ENCODE measurements at places on chromosomes 2 and 18. TPM values are rescaled to one million over a fixed set of nuclear protein-coding genes. Genes with fewer than 3 reads are reported as not detected.

The HEATR5B gene
- 25.2 TPM for total RNA-seq

The UGT1A3 gene
- not detected for total RNA-seq

The CSRNP3 gene
- 5.4 TPM for total RNA-seq

The TNFAIP6 gene
- 7.6 TPM for total RNA-seq

- ATAC-seq: no peak
Observed at GRCh38 chr18:39748727-39749126, 2183.1 kb upstream of the CELF4 start.

The STPG4 gene
- not detected for total RNA-seq

The CERKL gene
- total RNA-seq: not detected

DNA sequence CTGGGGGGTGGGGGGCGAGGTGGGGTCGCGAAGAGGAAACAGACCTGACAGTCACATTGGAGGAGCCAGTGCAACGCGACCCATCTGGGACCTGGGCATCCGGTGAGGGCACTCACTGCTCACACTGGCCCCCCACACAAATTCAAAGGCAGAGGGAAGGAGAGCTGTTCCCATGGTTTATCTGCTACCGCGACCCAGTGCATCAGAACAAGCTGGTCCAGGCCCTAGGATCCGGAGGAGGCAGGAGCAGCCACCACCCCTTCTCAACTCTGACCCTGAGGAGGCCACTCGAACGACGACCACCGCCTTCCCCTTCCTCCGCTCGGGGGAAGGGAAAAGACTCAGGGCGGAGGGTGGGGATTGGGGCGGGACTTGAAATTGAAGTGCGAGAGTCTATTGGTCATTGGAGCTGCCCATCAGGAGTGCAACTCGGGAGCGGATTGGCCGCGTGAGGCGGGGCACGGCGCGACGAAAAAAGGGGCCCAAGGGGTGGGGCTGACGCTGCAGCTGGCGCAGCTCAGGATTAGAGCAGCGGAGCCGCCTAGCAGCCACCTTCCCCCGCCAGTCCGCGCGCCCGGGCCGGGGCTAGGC lies at the start of gene CDK5R2:
CDK5R2 (plus strand) TSS at position 526 of the 591 bp plus-strand sequence. CDS start 155 bp downstream, outside the sequence.
- peak; percentile 57 for ATAC-seq

- no peak for ATAC-seq
Observed at GRCh38 chr2:9244985-9245544, 38.5 kb downstream of the ASAP2 start.

DNA sequence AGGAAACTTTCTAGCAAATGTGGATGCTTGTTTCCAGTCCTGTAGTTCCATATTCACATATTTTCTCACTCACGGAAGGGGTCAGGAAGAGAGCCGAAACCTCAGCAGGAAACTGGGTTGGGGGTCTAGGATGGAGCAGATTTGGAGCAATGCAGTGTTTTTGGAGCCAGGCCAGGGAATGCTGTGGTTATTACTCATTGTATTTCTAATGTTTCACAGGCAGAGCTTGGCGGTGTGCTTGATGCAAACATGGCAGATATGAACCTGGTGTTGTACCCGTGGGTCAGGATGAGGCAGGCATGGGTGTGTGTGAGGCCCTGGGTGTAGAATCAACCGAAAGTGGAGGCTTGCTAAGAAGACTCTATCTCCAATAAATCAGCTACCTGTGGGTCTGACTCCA lies 34.6 kb upstream of the ACKR3 start:
- ATAC-seq: no peak

The DNAJC5G gene
- not detected for total RNA-seq

- no peak for ATAC-seq
Observed at GRCh38 chr2:168897449-168897848, 3.6 kb upstream of the G6PC2 start.

The DNER gene
- 8.3 TPM for total RNA-seq

- ATAC-seq: no peak
Observed at GRCh38 chr18:54775686-54776085, 52.6 kb upstream of the RAB27B start.

DNA sequence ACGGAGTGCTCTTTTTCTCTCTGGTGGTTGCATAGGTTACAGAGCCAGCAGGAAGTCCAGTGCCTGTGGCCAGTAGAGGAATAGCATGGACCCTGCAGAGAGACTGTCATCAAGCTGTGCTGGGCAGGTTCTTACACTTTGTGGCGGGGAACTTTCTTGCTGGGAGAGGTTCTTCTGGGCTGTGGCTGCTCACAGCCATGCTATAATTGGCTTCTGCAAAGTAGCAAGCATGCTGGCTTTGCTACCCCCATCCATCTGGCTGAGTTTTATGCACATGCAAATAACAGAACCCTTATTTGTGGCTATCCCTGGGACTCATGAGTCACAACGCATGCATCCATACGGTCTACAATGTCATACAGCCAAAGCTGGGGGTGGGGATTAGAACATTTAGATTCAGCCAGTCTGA lies 68.9 kb downstream of the PLCL1 start:
- no peak for ATAC-seq

GRCh38 chr2:3010001-3010400 lies 367.6 kb downstream of the EIPR1 start:
- no peak for ATAC-seq

DNA sequence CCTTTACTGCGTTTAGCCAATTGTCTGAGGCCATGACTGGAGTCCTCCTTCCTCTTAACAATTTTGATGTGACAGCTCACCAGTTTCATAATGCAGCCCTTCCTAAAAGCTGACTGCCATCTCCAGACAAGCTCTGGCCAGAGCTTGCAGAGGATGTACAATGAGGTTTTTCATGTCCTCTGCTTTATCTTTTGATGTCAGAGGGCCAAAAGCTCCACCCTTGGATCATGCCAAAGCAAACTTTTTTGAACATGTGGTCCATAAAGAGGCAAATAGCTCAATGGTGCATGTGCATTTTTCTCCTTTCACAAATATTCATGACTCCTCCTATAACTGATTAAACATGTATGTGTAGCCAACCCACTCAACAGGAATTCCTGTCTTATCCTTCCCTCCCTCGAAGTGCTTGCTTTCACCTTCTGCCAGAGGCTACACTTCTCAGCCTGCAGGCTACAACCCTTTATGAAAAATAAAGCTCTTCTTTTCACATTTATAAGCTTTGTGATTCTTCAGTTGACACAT lies 266.2 kb downstream of the FBXO15 start:
- no peak for ATAC-seq

GRCh38 chr18:77857678-77858655 lies 608.3 kb downstream of the GALR1 start:
- no peak for ATAC-seq

DNA sequence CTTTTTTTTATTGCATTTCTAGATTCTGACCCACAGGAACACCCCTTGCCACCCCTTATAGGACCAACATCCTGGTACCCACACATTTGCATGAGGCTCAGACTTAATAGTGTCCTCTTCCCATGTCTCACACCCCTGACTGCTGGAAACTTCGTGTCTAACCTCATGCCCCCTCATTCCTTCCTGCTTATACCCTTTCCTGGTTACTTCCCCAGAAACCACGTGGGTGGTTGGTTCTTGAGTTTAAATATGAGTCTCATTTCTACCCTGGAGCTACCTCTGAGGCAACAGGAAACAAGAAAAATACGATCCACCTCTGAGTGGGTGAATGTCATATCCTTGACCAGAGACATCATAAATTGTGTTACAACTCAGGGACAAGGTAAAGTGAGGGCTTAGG lies 1.6 kb downstream of the TNP1 start:
- no peak for ATAC-seq

The NT5C1B gene
- total RNA-seq: not detected

- no peak for ATAC-seq
Observed at GRCh38 chr2:215635071-215635787, 199.4 kb upstream of the FN1 start.

DNA sequence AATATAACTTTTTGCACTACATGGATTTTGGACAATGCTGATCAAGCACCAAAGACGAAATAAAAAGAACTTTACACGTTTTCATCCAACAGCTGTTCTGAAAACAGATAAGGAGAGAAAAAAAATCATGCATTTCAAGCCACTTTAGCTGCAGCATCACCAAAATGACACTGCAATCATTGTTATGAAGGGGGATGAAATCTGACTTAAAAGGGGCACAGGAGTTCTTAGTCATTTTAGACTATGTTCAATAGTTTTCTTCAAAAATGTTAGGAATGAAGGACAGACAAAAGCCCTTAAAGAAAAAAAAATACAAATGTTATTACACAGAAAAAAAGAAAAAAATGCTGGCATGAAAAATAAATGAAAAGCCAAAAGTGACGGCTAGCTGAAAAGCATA lies 71.2 kb downstream of the CUL3 start:
- no peak for ATAC-seq

DNA sequence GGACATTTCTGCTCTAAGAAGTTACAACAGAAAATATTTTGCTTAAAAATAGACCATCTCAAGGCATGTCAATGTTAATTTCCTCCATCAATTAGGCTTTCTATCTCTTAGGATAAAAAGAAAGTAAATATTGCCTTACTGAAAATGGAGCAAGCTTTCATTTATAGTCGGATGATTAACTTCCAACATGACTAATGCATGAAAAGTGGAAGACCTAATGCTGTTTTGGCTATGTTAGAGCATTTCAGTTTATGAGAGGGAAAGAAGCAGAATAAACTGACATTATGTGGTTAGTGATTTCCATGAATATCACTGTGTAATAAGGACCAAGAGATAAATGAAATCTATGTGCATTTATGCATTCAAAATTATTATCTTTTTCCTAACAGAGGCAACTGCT lies 475.2 kb upstream of the UBE2E3 start:
- no peak for ATAC-seq

The KCNIP3 gene
- 14.4 TPM for total RNA-seq

GRCh38 chr2:45891719-45892424 lies 240.4 kb downstream of the PRKCE start:
- peak; percentile 39 for ATAC-seq

The CHAC2 gene
- total RNA-seq: 1.6 TPM

- no peak for ATAC-seq
Observed at GRCh38 chr2:113053666-113054065, 999 bp upstream of the IL36B start.

DNA sequence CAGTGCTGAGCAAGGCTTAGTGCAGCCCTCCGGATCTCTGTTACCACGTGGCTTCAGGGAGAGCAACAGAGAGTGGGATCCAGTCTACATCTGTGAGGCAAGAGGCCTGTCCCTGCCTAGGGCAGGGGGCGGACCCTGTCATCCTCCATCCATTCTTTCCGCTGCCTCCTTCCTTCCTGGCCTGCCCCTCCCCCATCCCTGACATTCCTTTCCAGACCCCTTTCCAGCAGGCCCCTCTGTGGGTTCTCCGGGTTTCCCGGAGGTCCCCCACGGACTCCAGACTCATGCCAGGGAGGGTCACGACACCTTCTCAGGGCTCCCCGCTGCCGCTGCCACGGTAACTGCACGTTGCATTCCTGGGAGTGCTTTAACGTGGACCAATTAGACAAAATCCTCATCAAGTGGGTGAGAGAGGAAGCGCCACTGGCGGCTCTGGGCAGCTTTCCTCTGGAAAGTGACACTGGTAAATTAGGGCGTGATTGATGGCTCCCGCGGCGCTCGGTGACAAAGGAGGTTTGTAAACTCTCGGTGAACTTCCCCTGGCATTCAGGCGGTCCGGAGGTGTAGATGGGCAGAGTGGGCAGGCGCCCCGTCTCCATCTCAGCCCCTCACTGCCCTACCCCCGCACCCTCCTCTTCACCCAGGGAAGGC lies 11.4 kb downstream of the ATOH8 start:
- ATAC-seq: no peak

DNA sequence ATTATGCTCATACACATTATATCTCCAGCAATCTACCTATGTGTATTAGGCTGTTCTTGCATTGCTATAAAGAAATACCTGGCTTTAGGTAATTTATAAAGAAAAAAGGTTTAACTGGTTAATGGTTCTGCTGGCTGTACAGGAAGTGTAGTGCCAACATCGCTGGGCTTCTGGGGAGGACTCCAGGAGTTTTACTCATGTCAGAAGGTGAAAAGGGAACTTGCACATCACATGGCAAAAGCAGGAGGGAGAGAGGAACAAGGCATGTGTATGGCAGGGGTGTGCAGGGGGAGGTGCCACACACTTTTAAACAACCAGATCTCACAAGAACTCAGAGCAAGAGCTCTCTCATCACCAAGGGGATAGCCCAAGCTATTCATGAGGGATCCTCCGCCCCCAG lies 715.4 kb upstream of the ZEB2 start:
- no peak for ATAC-seq

GRCh38 chr2:215697003-215697402 lies 261.1 kb upstream of the FN1 start:
- ATAC-seq: no peak

GRCh38 chr2:101037161-101037755 lies 35.2 kb downstream of the RPL31 start:
- no peak for ATAC-seq

DNA sequence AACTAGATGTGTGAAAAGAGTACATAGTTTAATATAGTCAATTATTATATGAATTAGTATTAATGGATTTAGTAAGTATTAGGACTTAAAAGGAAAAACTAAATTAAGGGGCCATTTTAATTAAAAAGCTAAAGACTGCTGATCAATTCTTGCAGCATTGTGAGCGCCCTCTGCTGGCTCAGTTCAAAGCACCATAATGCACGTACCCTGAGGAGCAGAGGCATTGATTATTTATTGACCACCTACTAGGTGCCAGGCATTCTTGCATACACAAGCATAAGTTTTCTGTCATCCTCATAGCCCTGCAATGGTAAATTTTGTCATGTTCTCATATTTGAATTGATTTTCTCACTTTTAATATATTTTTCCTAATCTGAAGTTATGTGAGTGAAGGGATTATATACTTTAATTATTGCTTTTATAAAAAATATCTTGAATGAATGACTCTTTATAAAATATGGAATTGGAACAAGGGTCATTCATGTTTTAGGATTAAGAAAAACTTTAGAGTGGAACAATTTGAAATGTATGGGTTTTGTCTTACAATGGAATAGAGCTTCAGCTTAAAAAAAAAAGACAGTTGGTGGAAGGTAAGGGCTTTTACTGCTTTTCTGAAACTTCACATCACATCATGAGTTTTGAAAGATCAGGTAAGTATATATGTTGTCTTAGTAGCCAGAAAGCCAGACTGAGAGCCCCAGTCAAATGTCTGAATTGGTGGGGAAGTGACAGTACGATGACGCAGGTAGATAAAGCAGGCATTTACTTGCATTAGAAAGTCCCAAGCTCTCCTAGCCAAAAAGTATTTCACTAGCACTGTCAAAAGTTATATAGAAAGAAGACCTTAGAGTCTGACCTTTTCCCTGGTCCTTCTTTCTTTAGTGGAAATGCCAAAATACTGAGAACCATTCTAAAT lies 9.7 kb downstream of the ITGA4 start:
- no peak for ATAC-seq

The C2orf81 gene
- total RNA-seq: 0.62 TPM

DNA sequence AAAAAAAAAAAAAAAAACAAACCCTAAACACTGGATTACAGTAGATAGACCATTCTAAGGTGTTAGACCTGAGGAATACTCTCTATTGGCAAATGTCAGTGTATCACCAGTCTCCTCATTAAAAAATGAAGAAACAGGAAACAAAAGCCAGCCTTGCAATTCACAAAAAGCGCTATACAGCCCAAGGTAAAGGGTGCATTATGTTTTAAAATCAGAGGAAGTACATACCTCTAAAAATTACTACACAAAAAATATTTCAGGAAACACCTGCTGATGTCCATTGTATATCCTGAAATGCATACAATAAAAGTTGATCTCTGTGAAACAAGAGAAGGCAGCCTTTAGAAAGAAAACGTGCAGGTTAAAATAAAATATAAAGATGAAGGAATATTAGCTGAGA lies 54.9 kb upstream of the TSPYL6 start:
- ATAC-seq: no peak

- no peak for ATAC-seq
Observed at GRCh38 chr18:35413163-35413511, 36.0 kb upstream of the ZNF396 start.

- ATAC-seq: no peak
Observed at GRCh38 chr2:117856415-117857210, 42.1 kb downstream of the DDX18 start.

The WDR33 gene
- 64.6 TPM for total RNA-seq
